NCI-H2081 (cell line): ENCODE measurements at places on chromosomes 5 and 9.

DNA sequence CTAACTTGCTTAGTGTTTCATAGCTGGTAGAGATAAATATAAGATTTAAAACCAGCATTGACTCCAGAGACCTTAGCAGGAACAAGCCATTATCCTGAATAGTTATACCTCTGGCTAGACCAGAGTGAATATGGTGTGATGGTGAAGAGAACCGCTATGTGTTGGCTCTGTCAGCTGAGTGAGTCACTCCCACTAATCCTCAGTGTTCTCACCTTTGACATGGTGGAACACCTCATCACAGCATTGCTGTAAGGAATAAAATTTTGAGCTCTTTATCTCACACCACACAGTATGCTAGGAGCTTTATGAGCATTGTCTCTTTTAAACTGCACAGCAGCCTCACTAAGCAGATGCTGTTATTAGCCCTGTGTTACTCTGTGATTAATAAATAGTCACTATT is 90.7 kb upstream of the DHFR start:
- DNase-seq = no peak

- DNase-seq = no peak
These were observed 48.6 kb downstream of the PHF2 start for GRCh38 chr9:93624977-93625376.

- DNase-seq = no peak
These were observed 313.3 kb downstream of the EBF1 start for GRCh38 chr5:158786390-158786789.

DNA sequence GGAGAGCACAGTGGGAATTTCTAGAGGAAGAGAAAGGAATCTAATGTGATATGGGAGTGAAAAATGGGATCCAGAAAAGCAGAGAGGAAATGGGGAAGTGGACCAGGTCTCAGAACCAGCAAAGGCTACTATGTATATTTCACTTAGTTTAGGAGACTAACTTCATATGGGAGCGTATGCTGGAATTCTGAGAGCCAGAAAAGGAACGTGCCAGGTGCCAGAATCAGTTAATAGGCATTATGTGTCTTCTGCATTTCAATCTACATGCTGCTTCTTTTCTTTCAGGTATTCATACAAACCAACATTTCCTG is 28.5 kb upstream of the IFNA14 start:
- DNase-seq = no peak

GRCh38 chr5:161094411-161094810 is 242.4 kb upstream of the ATP10B start:
- no peak for DNase-seq

GRCh38 chr5:76305269-76305668 is 97.8 kb upstream of the IQGAP2 start:
- no peak for DNase-seq

DNA sequence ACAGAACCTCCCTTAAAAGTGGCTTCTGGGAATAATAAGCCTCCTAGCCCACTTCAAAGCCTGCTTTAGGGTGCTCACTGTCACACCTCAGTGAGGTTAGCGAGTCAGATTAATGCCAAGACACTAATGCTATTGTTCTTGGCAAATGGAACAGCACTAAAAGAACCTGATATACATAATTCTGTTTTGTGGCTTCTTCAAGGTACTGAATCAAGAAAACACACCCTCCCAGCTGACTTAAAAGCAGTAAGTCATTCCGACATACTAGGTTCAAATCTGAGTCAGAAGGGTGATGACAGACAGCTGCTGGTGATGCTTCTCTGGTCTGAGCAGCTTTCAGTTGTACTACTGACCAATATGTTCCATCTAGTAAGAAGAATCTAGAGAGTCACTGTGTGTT is 121.6 kb downstream of the OXCT1 start:
- DNase-seq = no peak

DNA sequence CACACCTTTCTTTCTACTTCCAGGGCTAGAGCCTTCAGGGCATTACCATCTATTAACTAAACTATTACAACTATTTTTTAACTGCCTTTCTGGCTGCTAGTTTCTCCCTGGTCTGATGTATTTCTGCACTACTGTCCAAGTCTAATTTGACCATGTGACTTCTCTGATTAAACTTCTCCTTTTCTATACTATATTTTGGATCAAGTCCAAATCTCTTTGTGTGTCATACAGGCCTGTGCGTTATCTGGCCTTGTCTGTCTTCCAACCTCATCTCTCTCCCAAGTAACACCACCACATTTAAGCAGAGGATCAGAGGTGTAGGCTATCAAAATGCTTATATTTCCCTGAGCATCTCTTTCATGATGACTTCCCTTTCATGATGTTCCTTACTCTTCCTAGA is 47.2 kb upstream of the OR13F1 start:
- no peak for DNase-seq

DNA sequence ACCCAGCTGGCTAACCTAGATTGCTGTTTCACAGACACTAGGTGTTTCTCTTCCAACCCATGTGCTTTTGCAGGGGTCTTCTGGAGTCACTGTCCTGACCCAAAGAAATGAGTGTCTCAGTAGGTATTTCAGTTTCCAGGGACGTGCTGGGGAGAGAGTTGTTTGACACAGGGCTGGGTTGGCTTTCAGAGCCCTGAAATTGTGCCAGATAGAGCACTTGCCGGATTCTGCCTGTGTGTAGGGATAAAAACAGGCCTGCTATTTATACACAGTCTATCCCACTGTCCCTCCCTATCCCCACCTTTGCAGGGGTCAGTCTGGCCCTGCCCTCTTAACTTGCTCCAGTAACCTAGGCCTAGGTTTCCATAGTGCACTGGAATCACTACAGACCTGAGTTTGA is 957 bp upstream of the HBEGF start:
- DNase-seq = no peak
